Fibroblast of skin of abdomen (primary cell): ENCODE measurements at places on chromosomes 12 and 14.

DNA sequence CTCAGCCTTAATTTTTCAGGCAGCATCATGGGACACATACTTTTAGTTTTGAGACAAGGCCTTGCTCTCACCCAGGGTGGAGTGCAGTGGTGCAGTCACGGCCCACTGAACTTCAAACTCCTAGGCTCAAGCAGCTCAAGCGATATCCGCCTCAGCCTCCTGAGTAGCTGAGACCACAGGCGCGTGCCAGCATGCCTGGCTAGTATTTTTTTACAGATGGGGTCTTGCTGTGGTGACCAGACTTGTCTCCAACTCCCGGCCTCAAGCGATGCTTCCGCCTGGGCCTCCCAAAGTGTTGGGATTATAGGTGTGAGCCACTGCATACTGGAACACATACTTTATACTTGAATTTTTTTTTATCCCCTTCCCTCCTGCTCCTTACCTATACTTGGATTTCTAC is 2.8 kb downstream of the RDH5 start:
- DNase-seq, result no peak

DNA sequence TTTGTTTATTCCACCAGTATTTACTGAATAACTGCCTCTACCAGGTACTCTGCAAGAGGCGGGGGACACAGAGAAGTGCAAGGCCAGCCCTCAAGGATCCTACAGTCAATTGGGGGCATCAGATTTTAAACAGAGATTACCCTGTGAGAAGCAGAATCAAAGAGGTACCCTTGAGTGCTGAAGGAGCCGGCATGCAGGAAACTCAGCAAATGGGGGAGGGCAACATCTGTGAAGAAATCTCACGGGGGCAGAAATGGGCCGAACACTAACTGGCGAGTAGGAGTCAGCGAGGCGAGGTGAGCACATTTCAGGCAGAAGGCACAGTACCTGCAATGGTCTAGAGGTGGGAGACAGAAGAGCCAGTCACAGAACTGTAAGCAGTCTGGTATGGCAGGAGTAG is 9.0 kb downstream of the GALNT6 start:
- no peak for DNase-seq

DNA sequence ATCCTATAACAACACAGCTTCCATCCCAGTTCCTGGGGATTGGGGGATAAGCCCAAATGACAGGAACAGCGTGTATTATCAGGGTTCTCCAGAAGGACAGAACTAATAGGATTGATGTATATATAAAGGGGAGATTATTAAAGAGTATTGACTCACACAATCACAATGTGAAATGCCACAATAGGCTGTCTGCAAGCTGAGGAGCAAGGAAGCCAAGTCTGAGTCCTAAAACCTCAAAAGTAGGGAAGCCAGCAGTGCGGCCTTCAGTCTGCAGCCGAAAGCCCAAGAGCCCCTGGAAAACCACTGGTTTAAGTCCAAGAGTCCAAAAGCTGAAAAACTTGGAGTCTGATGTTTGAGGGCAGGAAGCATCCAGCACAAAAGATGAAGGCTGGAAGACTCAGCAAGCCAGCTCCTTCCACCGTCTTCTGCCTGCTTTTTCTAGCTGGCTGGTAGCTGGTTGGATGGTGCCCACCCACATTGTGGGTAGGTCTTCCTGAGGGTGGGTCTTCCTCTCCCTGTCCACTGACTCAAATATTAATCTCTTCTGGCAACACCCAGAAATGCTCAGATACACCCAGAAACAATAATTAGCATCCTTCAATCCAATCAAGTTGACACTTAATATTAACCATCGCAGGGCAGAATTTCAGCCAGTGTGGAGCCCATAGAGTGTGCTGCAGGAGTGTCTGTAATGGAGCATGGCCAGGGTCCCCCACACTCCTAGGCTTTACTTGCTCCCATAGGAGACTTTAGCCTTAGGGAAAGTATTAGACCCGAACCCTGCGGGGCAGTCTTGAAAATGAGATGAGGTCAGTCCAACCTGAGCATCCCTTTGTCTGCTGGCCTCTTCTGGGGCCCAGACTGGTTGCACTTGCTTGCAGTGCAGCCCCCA is 111.1 kb downstream of the SINHCAF start:
- no peak for DNase-seq

GRCh38 chr14:23057757-23058653 is 685 bp upstream of the CDH24 start:
- peak; percentile 79 for DNase-seq

DNA sequence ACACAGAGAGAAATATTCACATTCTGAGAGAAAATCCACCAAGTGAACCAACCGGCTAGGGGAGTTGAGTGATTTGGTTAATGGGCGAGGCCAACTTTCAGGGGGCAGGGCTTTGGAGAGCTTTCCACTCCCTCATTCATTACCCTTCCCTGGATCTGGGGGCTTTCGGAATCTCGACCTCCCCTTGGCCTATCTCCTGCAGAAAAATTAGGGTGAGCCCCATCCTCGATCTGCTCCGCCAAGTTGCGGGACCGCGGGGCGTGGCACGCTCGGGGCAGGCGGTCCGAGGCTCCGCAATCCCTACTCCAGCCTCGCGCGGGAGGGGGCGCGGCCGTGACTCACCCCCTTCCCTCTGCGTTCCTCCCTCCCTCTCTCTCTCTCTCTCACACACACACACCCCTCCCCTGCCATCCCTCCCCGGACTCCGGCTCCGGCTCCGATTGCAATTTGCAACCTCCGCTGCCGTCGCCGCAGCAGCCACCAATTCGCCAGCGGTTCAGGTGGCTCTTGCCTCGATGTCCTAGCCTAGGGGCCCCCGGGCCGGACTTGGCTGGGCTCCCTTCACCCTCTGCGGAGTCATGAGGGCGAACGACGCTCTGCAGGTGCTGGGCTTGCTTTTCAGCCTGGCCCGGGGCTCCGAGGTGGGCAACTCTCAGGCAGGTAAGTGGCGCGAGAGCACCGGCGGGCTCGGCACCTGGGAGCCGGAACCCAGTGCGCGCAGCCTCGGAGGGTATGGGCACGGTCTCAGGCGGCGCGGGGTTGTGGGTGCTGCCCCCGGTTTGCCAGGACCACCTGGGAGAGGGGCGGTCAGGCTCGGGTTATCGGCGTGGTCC is at the start of gene ERBB3:
Gene ERBB3 (plus strand): TSS at position 443 of the 833 bp plus-strand sequence. CDS start 136 bp downstream, at position 579.
- peak; percentile 76 for DNase-seq

DNA sequence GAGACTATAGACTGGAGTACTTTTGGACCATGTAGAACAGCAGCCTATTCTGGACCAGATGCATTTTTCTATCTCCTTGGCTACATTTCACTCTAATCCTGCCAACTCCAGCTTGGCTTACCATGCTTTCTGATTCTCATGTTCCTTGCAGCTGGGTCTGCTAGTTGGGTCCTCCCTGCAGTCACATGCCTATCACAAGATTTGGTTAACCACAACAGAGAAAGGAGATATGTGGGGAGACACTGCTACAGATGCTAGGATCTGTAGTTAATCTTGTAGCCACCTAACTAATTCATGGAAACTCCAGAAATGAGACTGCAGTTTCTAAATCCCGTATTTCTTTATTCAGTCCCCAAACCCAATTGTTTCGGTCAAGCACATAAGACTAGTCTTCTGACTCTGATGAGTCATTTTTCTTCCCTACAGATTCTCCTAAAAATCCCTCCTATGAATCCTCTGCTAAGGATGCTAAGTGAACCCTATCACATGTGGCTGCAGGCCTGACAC is 410.6 kb downstream of the DAD1 start:
- no peak for DNase-seq

DNA sequence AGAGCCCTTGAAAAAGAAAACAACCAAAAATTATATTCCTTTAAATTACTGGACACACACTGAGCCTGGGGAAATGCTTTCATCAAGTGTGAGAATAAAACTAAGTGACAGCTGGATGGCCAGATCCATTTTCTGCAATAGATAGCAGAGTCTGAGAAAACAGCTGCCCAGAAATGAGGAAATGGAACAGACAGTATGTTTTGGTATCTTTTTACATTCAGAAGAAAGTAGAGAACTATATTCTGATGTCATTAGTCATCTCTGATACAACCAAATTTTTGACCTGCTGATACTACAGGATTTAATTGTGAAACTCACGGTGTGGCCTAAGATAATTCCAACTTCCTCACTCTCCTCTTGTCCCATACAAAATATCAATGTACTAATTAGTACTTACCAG is 78.2 kb downstream of the HMGA2 start:
- DNase-seq, result peak; percentile 63

DNA sequence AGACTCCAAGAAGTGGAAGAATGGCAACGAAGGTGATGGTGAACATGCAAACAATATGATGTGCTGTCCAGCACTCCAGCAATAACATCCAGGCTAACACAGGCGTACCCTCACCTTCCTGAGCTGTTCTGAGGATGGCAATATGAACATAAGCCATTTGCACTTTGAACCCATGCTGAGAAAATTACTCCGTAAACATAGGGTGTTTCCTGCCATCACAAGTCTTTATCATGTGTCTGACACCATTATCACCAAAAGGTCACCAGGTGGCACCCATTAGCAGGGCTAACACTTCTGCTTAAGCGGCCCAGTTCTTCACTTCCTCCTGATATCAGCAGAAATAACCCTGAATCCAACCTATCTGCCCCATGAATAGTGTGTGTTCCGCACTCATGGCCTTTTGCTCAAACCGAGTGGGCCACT is 482.8 kb downstream of the MED13L start:
- DNase-seq, result no peak

DNA sequence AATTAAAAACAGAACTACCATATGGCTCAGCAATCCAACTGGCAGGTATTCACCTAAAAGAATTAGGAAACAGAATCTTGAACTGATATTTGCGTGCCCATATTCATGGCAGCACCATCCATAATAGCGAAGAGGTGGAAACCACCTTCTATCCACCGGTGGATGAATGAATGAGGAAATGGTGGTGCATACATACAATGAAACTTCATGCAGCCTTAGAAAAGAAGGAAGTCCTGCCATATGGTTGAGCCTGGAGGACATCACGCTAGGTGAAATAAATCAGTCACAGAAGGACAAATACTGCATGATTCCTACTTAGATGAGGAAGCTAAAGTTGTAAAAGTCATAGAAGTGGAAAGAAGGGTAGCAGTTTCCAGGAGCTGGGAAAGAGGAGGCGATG is 6.6 kb downstream of the TCL1A start:
- DNase-seq, result no peak

DNA sequence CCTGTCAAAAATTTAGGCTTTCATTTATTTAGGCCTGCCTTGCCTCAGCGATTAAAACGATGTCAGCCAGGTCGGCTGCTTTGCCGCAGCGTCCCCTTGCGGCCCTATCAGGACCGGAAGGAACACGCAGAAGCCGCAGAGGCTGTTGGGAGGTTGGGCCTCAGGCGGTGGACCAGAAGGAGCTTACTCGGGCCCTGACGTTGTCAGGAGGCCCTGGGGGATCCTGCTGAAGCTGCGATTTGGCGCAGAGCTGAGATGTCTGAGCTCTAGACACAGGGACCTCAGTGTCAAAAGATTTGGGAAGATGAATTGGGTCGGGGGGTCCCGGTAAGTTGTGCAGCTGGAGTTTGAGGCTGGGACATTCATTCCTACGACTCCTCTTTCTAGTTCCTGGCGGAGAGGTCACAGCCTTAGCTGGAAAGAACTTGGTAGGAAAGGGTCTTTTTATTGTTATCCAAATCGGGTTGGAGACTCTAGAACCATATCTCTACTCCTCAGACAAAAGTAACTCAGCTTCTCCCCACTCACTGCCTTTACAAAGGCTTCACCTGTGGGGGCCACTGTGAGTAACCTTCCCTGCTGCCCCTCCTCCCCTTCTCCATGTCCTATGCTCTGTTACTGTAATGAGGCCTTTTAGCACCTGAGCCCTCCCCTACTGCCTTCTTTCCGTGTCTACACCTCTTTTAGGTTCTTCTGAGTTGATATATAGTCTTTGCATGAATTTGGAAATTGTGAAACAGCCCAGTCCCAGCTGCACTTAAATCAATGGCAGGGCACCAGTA is 6.6 kb upstream of the ABCD2 start:
- no peak for DNase-seq

DNA sequence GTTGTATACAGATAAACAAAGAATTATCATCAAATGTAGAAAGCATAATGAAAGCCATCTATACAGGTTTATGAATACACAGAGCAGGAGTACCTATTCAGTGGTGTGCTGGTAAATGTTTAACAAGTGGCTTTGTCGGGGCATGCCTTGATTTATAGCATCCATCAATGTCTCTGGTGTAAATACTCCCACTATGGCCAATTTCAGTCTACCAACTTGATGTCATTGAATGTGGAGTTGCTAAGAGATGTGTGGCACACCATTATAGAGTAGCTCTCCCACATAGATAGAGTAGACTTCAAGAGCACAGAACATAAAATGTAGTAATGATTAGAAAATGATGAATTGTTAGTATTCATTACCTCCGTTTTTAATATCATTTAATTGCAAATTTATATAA is 9.3 kb downstream of the GRIP1 start:
- DNase-seq, result no peak

- no peak for DNase-seq
Measured at GRCh38 chr12:48193623-48194022, 9.5 kb downstream of the OR10AD1 start.

GRCh38 chr14:52977798-52978197 is 26.9 kb upstream of the FERMT2 start:
- no peak for DNase-seq

DNA sequence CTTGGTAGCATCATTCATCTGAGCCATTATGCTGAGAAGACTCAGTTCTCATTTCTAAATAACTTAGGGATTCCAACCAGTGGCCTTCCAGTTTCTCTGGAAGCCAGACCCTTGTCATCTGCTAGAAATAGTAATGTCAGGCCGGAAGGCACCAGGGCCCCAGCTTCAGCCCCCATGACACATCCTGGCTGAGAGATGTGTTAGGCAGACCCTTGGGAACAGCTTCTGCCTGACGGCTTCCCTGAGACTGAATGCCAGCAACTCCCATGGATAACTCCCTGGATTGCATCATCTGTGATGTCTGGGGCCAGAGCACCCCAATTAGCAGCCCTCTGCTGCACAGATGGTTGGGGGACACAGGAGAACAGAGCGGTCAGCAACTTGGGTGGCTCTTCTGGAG is 583.5 kb upstream of the TBX3 start:
- peak; percentile 15 for DNase-seq

DNA sequence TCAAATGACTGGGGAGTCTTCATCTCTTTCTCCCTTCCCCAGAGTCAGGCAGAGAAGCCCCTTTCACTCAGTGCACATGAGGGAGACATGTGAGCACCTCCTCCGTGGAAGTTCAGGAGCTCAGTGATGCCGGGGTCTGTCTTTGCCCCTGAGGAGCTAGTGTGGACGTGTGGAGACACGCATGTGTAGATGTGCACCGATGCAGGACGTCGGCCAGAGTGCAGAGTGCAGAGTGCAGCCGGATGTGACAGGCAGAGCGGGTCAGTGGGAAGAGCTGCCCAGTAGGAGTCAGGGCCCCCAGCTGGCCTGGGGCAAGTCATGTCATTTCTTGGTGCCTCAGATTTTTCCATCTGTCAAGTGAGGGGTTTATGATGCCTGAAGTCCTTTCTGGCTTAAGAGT is 20.7 kb downstream of the TSPAN9 start:
- DNase-seq, result no peak

- peak; percentile 97 for DNase-seq
Measured at GRCh38 chr12:122752464-122753318, at the start of gene DENR. Gene DENR, plus strand, starts transcription at chr12:122752824. Its CDS starts 878 bp downstream, at chr12:122753702.

GRCh38 chr12:55929306-55929791 is 1.6 kb upstream of the DGKA start:
- DNase-seq, result no peak
